ENCODE measurements at places on chromosomes 7 and 10.

DNA sequence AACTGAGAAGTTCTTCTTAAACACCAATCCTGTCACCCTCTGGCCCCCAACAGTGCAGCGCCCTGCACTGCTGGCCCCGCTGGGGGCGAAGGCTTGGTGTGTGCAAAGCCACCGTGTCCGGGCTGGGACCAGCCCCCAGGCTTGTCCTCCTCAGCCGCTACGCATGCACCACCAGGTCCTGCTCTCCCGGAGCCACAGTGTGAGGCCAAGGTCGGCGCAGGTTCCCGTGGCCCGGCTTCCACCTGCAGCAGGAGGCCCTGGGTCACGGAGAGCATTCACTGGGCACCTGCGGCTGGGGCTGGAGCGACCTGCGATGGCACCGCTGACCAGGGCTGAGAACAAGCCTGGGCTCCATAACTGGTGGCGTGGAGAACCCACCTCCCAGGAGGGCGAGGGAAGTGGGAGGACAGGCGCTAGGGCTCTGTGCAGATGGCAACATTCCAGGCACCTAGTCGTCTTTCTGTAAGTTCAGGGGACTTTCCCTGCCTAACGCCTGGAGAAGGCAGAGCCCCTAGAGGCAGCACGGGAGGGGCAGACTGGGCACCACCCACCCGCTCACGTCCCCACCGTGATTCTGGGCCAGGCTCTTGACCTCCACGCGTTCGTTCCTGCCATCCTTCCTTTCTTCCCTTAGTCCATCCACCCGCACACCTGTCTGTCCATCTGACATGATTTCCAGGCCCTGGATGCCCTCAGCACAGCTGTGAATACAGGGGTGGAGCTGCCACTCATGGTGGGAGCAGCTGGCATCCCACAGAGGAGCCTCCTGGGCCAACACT lies 271.6 kb downstream of the ELFN1 start:
- no peak for DNase-seq

- no peak for DNase-seq
Measured at GRCh38 chr10:96719200-96719599, 1.1 kb downstream of the PIK3AP1 start.

DNA sequence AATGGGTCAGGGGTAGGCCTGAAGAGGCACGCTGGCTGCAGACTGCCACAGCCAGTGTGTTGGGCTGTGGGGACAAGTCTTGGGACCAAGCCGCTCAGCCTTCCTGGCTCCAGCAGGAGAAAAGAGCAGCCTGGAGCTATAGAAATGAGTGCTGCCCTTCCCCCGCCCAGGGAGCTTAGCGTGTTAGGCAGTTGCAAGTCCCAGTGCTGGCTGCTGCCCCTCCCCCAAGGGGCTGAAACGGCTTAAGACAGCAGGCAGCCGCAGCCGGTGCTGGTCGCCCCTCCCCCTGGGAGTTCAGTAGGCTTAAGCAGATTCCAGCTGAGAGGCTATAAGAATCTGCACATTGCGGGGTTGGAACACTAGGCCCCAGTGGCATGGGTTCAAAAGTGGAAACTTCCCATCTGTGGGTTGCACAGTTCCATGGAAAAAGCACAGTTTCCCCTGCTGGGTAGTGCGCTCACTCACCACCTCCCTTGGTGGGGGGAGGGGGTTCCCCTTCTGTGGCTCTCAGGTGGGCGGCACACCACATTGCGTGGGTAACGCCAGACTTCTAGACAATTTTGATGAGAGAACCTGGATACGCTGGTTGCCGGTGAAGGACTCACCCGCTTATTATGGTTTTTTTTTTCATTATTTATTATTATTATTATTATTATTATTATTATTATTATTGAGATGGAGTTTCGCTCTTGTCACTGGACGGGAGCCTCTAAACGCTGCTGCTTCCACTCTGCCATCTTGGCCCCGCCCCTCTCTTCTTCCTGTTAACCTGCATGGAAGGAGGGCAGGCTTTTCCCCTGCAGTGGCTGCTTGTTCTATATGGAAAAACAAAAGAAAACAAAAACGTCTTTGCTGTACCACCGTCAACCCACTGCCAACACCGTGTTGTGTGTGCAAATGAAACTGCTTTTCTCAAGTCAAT lies 151.1 kb downstream of the CXCL12 start:
- no peak for DNase-seq

GRCh38 chr7:133575726-133576440 lies 323.0 kb downstream of the EXOC4 start:
- DNase-seq, result no peak

DNA sequence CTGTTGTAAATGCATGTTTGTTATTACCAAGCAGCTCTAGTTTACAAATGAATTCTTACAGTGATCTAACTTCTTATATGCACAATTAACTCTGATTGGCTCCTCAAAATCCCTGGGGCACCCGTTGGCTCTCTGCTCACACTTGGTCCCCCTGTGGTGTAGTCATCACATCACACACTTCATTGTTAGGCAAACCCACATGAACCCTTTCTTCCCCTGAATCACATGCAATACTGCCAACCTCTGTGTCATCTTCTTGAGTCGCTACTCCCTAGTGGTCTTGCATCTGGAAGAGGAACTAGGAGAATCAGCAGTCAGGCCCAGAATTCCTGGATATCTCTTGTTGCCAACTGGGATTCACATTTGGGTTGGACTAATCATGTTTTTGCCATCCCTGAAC lies 73.1 kb downstream of the CD36 start:
- DNase-seq, result no peak

DNA sequence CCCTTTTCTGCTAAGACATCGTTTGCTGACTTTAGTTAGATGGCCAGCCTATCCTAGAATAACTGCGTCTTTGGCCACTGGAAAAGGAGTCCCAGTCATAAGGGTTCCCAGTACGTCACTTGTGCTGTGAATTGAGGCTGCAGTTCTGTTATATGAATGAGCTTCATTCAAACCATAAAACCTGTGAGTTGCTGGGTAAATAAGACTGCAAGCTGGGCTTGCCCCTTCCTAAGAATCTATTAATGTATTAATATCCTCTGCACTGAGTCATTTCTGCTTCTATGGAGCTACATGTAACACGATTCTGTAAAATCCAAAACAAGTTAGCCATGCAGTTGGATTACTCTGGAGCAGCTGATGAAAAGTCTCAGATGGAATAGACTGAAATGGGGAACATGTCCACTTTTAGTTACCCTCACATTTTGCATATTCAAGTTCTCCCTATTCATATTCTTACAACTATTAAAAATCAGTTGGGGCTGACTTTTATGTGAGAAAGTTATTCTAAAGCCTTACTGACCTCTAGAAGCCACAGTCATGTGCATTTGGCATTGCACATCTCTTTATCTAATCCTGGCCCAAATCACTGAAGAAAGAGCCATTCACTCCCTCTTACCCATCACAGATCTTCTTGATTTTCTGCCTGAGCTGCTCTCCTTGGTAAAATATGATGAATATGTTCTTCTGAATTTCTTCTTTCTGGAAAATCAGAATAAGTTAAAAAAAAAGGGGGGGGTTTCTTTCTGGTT lies 41.8 kb upstream of the TMEM213 start:
- DNase-seq, result no peak

GRCh38 chr7:123905714-123906113 lies 19.3 kb upstream of the SPAM1 start:
- DNase-seq, result no peak

DNA sequence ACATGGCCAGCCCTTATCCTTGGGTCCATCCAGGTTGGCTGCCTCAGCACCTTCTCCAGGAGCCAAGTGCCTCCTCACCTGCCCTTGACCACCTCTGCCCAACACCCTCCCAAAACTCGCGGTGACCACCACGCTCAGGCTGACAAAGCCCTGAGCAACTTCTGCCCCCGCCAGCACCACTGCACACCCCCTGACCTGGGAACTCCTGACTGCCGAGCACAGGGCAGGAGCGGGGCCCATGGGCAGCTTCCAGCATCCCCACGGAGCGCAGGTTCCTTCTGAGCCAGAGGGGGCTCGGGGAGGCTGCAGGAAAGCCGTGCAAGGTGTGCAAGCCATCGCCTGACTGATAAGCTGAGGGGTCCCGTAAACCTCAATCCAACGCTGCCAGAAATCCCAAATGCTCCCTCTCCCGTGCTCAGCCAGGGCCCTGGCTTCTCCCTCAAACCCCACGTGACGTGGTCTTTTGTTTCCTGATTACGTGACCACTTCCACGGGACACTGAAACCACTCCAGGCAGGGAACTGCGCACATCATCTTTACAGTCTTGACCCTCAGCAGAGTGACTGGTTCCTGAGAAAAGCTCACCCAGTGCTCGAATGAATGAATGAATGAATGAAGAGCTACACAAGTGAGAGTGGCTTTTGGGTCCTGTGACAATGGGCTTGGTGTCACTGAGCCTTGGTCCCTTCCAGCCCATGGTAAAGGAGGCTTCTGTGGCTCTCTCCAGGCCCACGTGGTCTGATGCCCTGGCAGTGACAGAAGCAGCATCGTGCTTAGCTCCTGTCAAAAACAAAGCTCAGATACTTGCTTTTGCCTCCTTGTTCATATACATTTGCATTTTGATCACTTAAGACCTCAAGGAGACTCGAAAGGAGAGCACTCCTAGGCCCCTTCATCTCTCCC lies 249.8 kb upstream of the PPP2R2D start:
- DNase-seq, result no peak

GRCh38 chr7:117053432-117053831 lies 100.1 kb downstream of the ST7 start:
- DNase-seq, result no peak

DNA sequence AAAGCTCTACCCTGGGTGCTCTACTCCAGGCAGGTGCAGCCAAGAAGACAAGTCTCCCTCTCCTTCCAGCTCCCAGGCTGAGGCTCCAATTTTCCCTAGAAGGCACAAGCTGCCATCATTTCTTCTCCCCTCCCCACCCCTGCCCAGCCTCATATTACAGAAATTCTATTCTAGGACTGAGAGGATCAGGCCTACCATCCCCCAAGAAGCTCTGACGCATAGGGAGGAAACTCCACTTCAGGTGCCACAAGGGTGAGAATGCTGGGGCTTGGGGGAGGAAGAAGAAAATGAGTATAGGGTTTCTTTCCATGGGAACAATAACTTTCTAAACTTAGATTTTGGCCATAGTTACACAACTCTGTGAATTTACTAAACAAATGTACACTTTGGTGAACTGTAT lies 35.3 kb downstream of the FEZF1 start:
- no peak for DNase-seq

DNA sequence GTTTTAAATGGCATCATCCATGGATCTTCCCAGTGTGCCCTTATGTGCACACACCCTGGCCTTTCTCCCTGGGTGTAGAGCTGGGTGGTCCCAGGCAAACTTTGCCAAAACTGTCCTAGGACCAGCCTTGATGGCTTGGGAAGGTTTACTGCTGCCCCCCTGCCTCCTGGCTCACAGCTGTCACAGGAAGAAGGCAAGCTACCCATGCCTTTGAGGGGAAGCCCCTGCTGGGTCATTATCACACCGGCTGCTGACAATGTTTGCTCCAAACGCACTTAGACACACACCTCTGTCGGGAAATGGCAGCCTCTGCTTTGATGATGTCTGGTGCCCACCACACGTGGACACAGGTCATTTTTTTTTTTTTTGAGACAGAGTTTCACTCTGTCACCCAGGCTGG lies 25.2 kb upstream of the FIGNL1 start:
- DNase-seq, result no peak

GRCh38 chr7:1049006-1049741 lies 4.8 kb downstream of the GPR146 start:
- no peak for DNase-seq

DNA sequence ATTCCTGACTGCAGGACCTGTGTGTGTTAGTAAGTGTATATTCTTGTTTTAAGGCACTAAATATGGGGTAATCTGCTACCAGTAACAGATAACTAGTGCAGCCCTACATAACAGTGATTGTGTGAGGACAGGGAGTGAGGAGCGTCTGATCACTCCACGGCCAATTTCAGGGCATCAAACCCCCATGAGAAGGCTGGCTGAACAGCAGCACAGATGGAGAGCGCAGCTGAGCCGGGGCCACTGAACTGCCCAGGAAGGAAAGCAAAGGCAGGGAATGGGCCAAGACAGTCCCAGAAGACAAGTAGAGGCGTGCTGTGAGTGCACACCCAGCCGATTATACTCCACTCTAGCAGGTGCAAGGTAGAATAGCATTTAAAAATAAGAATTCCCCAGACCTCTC lies 157.1 kb upstream of the CHST15 start:
- DNase-seq, result no peak

DNA sequence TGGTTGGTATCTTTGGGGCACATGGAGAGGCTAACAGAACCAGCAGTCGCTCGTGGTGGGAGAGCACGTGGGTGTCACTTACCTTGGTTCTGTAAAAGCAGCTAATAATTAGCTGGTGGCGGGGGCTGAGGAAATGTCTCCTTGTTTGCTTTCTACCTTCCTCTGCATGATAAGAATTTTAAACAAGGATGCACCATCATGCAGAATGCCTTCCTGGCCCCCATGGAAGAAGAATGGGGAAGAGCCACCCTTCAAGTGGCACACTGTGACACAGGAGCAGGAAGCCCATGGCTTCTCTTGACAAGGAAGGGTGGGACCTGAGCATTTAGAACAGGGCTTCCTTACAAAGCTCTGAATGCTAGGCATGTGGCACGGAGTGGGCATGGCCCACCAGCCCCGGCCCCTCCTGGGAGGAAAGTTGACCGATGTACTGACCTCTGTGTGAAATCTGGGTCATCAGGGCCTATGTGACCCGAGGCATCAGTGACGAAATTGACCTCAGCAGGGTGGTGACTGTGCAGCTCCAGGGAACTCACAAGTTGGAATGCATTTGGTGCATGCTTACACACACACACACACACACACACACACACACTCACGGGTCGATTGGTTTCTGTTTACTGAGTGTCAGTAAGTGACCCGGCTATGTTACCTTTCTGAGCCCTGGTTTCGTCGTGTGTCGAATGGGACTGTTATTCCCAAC lies 116.9 kb upstream of the ANLN start:
- no peak for DNase-seq

DNA sequence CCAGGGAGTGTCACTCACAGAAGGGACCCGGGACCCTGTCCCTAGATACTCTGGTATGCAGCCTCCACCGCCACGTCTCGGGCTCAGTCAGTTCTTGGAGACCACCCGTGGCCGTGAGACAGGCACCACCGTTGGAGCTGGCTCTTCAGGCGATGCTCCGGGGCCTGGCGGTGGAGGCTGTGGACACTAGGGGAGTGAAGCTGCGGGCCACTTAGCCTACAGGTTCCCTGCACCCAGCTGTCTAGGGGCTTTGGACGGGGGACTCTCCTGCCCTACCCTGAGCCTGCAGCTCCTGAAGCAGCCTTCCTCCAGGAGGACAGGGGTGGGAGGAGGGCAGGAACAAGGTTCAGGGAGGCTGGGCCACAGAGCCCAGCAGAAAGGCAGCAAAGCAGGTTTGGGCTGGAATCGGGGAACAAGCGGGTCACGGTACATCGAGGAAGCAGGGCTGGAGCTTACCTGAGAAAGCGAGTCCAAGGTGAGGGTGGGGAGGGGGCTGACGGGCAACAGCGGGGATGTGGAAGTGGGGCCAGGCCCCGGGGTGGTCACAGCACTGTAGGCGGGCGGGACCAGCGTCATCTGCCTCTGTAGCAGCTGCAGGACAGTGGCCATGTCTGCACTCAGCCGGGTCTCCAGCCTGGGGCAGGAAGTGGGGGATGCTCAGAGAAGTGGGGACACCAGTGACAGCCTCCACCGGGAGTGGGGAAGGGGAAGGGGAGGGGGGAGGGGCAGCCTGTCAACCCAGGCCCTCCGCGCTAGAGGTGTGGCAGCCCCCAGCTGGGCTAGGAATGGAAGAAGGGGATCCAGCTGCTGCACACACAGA lies 31.5 kb downstream of the KCNH2 start:
- no peak for DNase-seq

- DNase-seq, result no peak
Measured at GRCh38 chr10:3580565-3580964, 204.4 kb downstream of the KLF6 start.

GRCh38 chr7:11256501-11256900 lies 282.8 kb downstream of the PHF14 start:
- DNase-seq, result no peak

GRCh38 chr7:158063850-158064610 lies 523.6 kb downstream of the PTPRN2 start:
- no peak for DNase-seq
